ENCODE measurements at places on chromosomes 16 and 17.
A peak's percentile ranks its signal among the peaks of the same experiment; 100 is the strongest.

DNA sequence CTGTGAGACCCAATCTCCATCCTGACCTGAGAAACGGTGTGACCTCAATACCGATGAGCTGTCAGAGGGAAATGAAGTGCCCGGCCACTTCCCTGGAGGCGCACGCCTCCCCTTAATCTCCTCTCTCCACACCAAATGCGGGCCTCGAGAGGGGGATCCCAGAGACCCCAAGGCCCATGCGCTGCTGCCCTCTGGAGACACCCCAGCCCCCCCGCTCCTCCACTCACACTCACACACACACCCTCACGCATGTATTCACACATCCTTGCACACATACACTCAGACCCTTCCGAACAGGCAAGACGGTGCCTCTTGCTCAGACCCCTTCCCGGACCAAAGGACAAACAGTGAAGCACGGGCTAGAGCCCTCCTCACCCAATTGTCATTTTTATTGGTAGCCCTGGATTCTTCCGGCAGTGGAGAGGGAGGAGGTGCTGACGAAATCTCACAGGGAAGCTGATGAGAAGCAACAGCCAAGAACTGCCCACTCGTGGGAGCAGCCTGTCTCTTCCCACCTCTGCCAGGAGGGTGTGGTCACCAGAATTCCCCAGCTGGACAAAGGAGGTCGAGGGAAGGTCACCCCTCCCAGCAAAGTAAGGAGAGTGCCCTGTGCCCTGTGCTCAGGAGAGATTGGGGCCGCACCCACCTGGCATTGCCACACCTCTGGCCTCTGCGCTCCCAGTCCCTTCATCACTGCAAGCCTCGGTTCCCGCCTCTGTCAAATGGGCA is 136.0 kb upstream of the TNRC6C start:
- DNase-seq, result no peak

DNA sequence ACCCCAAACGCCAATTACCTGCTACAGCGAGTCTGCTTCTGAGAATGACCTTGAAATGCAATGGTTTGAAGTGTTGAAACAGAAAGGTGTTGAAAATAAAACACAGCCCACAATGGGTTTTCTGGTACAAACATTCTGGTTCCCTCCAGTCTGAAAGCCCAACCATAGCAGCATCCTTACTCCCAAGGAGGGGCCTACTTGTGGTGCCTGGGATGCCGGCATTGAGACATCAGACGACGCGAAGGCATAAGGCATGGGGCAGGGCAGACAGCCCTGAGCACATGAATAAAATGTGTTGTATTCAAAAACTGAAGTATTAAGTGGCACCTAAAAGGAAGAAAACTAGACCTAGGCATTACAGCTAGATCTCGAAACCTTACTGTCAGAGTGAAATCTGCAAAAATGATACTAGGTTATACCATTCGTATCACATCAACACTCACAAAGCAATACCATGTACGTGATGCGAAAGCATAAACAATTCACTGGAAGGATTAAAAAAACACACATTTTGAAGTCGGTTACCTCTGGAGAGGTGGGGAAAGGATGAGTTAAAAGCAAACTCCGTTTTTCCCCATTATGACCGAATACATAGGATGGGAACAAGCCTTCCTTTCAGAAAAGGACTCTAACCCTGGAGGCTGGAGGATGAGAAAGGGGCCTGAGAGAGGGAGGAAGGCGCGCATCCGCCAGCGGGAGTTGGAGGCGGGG is 702 bp downstream of the NUDT21 start:
- DNase-seq, result no peak

DNA sequence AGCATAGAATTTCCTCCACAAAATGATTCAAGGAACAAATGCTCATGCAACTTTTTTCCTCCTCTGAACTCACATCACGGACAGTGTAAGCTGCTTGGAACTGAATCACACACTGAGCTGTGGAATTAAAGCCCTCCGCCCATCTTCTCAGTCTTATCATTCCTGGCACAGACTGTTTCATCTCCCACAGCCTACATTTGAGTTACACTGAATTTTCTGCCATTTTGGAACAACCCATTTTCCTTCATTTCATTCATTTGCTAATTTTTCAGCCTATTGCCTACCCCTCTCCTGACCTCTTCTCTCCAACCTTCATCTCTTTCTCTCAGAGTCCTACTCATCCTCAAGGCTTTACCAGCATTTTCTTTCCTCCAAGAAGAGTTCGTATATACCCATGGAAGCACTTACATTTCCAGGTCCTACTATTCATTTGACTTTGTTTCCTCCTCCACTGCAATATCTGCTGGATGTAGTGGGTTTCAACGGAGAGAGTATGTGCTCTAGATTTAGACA is 39.1 kb upstream of the TOM1L1 start:
- no peak for DNase-seq

DNA sequence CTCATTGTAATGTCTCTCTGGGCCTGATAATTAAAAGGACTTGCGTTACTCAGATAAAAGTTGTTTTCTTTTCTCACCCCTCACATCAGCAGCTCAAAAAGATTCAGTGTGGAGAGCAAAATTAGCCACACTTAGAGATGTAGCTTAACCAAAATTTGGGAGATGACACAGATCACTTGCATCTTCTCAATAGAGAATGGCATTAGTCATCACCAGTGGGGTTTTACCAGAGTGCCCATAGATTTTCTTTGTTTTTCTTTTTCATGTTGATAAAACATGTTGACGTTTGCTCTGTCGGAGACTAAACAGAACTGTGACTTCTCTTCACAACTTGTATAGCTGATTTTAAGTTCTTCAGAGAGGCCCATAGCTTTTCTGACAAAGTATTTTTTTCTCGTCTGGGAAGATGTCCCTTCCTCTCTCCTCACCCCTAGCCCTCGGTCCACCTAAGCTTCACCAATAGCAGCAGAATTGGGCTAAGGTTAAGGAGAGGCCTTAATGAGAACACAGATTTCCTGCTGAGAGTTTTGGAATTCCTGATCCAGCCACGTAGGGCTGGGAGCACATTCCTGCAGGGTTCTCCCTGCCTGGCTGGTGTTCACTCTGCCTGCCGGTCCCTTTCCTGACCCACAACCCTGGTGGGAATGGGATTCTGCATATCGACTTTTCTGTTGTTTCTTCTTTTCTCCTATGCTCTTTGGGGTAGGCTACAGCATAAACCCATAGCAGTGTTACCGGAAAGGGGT is 92.6 kb downstream of the CACNG3 start:
- no peak for DNase-seq

DNA sequence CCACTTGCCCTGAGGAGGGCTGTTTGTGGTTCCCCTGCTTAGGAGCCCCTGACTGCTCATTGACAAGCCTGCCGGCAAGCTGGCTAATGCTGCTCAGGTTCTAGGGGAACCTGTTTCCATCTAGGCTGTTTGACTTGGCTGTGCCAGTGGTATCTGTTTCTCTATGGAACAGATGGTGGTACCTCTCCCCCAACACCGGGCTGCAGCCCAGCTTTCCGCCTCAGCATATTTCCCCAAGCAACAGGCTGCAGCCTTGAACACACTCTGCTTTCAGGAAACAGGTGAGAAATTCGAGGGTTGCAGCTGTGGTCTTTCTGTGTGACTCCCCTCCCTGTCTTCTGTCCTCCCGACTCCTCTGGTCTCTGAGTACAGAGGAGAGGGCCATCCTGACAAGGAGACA is 132.3 kb downstream of the TMEM132E start:
- DNase-seq, result no peak

GRCh38 chr17:45923511-45924268 is 29.3 kb downstream of the MAPT start:
- no peak for DNase-seq

DNA sequence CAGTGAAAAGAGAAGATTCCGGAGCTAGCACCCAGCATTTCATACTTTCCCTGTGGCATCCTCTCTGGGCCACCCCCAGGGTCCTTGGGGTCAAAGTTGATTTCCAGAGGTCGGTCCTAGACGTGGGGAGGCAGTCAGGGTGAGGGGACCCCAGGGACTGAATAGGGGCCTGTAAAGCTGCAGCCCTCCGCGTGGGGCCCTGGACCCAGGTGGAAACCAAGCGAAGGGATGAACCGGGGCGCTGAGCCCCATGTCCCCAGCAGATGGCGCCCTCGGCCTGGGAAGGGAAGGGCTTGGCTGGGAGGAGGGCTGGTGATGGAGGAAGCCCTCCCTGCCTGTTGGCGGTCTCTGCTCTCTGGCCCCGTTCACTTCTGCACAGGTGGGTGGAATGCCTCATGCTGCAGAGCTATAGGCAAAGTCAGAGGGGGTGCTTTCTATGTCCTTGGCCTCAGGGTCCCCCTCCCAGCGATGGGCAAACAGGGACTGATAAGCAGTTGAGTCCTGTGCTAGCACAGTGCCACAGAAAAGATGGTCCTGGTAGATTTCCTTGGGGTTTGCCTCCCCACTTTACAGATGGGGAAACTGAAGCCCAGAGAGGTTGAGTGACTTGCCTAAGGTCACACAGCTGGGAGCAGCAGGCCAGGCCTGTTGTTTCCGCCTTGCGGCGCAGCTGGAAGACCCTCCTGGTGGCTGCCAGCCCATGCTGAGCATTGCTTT is 163.4 kb upstream of the CIBAR2 start:
- peak; percentile 68 for DNase-seq

- no peak for DNase-seq
These were observed 18.6 kb downstream of the CDH16 start for GRCh38 chr16:66899945-66900710.

DNA sequence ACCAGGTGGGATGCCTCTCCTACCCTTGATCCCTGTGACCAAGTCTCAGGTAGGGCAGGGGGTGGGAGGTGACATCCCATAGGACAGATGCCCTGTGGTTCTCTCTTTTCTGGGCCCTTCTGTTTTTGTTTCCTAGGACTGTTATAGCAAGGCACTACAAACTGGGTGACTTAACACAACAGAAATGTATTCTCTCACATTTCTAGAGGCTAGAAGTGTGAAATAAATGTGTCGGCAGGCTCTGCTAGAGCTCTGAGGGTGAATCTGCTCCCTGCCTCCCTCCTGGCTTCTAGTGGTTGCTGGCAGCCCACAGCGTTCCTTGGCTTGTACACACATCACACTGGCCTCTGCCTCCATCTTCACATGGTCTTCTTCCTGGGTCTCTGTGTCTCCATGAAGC is 12.7 kb downstream of the CALB2 start:
- DNase-seq, result no peak

DNA sequence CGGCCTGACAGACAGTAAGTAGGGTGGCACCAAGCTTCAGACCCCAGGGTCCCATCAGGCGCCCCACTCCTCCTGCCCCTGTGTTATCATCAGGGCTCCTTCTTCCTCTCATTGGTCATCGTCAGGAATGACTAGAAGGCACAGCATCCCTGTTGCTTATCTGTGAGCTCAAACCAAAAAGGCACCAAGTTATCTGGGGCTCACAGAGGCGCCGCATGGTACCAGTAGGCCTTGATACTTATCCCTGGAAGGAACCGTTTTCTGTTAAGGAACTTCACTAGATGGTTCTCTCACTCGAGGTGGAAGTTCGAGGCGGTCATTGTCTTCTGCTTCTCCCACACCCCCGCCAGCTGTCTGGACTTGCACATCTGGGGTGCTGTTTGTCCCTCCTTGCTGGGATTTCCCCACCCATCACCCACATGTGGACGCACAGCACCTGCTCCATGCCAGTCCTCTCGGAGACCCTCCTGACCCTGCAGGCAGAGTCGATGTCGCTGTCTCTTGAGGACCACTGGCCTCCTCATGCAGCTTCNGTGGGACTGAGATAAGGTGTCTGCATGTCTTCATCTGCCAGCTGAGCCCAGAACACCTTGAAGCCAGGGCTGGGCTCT is 52.1 kb downstream of the METRNL start:
- DNase-seq, result no peak

DNA sequence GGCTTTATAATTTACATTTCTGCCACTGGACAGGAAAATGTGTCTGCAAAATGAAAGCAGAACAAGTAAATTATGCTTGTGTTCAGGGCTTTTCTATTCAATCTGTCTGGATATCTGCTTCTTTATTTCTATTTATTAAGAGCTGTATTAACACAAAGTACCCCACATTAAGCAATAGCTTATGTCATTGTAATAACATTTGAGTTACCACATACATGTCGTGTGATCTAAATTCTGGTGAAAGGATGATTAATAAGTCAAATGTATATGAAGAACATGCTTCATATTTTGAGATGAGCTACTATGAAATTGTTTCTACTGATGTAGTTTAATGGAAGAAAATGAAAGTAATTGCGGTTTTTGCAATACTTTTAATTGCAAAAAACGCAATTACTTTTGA is 238.2 kb downstream of the KCNJ2 start:
- no peak for DNase-seq

DNA sequence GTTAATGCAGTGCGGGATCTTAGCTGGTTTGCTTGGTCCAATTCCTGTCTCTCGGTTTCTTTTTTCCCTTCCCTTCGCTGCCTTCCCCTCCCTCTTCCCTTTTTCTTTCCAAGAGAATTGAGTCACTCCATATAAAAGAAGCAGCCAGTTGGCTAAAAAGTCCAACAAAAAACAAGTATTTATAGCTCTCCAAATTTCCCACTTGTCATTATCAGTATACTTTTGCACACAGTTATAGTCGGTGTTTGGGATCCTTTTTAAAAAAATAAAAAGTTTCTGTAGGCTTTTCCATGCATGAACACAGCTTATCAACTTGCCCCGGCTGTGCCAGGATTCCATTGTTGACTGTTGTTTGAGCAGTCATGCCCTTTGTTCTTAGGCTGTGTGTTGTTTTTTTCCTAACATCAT is 24.9 kb downstream of the HMOX2 start:
- no peak for DNase-seq

DNA sequence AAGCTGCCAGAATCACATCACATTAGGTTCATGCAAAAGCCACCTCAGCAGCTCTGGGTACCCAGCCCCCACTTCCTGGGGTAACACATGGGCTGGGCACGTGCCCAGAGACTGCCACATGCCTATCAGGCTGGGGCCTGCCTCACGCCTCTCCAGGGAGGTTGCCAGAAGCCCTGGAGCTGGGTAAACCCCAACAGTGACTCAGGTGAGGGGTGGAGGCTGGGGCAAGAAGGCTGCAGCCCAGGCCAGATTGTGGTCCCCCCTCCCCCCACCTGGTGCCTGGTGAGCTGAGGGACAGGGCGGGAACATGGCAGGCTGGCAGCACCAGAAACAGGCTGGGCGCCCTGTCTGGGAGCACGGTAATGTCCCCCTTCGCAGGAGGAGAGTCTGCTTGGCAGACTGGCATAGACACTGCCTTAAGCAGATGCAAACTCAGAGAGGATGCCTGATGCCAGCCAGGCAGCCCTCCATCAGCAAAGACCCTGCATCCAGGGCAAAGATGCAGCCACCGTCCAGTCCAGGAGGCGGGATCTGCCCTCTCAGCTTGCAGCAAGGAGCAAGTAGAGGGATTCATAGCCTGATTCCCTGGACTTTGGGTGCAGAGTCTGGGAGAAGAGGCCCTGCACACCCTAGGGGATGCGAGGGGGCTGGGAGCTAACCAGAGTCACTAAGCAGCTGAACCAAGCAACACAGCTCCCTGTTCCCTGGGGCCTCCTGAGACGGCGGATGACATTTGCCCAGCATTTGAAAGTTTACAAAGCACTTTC is 28.8 kb downstream of the NGFR start:
- peak; percentile 52 for DNase-seq

- DNase-seq, result no peak
These were observed 113.7 kb upstream of the DHX40 start for GRCh38 chr17:59451706-59452105.

DNA sequence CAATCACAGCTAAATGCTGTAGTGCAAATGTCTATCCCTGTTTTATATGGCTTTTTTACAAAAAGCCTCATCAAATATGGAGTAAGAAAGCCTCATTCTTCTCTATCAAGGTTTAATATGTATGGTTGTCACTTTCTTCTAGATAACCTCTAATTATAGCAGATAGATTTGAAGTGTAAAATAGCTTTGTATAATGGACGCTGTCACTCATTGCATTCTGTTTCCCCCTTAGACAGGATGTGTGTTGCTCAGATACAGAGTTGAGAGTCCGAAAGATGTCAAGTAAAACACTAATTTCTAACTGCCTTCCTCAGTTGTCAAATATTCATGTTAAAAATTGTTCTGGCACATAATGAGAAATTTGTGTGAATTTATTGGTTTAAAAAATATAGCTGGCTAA is 88.0 kb downstream of the NLK start:
- no peak for DNase-seq
